Hippocampal formation (tissue), 2 donors: ENCODE measurements at places on chromosomes 1 and 21.
A peak's percentile ranks its signal among the peaks of the same experiment; 100 is the strongest.

DNA sequence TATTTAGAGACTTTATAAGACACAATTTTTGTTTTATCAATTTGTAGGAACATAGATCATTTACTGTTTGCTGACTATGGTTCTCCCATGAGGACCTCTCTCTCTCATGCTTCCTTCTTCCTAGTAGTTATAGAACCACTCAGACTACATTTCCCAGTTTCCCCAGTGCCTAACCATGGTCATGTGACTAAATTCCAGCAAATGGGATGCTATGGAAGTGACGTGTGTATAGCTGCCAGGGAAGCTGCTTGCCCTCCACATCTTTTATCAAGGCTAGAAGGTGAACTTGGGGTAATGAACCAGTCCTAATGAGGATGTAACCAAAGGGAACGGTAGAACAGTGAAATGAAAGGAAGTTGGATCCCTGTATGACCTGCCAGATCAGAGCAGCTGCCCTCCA, 184.0 kb downstream of the MIS18A start:
- DNase-seq: no peak

DNA sequence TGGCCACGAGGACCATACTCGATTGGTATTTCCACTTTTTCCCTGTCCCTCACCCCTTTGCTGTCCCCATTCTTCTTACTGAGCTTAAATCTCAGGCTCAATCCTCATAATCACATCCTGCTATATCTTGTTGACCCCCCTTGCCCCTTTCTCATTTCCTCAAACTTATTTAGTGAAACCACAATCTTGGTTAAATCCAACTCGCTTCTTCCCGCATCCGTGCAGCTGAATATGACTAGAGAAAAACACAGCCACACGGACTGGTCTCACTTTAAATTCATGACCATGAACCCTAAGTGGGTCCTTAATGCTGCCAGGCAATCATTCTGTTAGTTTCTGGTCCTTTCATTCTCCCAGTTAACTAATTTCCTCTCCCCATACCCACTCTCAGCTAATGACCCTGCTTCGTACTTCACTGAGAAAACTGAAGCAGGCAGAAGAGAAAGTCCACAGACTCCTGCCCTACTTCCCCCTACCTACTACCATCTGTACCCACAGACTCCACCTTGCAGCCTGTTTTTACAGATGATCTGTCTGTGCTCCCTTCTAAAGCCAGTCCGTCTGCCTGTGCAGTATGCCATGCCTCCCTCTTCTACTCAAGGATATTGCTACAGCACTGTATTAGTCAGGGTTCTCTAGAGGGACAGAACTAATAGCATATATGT, 96.8 kb upstream of the LMO4 start:
- DNase-seq: no peak

GRCh38 chr1:224696891-224697765, 81.0 kb downstream of the CNIH3 start:
- DNase-seq: peak; percentile 24

DNA sequence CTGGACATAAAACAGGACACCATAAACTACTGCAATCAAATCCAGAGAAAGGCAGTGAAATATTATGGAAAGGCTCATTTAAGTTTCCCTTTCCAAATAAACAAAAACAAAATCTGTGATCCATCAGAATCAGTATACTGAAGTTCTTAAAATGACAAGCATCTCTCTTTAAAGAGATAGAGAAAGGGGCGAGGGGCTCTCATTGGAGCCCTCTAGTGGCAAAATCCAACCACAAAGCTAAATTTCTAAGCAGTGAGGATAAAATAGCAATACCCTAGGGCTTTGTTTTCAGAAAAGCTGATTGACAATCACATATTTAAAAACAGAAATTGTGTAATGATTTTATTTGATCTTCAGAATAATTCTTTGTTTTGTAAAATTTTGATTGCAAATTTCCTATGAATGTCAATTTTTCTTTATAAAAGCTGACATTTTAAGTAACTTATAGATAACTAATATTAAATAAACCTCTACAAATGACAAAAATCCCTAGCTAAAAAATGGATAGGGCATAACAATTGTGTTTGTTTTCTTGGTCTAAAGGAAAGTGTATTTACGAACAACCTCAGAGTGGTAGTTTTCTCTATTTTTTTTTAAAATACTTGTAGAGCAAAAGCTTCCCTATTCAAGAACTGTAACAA, 138.2 kb downstream of the COL24A1 start:
- DNase-seq: no peak

GRCh38 chr1:245678860-245679411, 524.2 kb downstream of the KIF26B start:
- DNase-seq: no peak
